Left colon (tissue), 2 donors: ENCODE measurements at places on chromosomes 13 and 19.

- DNase-seq = no peak
Measured at GRCh38 chr13:51112771-51113170, 1.7 kb upstream of the C13orf42 start.

DNA sequence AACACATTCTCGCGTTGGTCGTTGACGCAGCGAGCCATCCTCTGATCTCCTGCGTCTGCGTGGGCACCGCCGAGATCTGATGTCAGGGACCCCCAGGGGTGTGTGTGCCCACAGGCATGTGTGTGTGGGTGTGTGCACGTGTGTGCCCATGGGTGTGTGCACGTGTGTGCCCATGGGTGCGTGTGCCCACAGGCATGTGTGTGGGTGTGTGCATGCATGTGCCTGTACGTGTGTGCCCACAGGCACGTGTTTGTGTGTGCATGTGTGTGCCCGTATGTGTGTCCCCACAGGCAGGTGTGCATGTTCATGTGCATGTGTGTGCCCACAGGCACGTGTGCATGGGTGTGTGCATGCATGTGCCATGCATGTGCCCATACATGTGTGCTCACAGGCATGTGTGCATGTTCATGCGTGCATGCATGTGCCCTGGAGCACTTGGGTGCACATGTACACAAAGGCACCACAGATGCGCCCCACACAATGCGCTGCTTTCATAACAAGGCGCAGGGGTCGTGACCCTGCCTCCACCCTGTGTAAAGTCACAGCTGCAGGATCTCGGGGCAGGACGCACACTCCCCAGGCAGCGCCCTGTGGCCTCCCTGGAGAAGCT lies 77.5 kb downstream of the RASA3 start:
- DNase-seq = no peak

GRCh38 chr13:20580257-20580656 lies 13.3 kb downstream of the IFT88 start:
- no peak for DNase-seq

- DNase-seq = no peak
Measured at GRCh38 chr19:5141129-5141849, 172.4 kb downstream of the KDM4B start.

GRCh38 chr19:53132141-53132991 lies at the start of gene ZNF415:
Gene ZNF415, minus strand, starts transcription at chr19:53132910. Its CDS starts 10,234 bp downstream, at chr19:53122676.
- peak; percentile 87 for DNase-seq

- no peak for DNase-seq
Measured at GRCh38 chr13:100560498-100561157, 28.0 kb downstream of the GGACT start.

- DNase-seq = peak; percentile 70
Measured at GRCh38 chr19:2618611-2619010, 83.9 kb downstream of the GNG7 start.

DNA sequence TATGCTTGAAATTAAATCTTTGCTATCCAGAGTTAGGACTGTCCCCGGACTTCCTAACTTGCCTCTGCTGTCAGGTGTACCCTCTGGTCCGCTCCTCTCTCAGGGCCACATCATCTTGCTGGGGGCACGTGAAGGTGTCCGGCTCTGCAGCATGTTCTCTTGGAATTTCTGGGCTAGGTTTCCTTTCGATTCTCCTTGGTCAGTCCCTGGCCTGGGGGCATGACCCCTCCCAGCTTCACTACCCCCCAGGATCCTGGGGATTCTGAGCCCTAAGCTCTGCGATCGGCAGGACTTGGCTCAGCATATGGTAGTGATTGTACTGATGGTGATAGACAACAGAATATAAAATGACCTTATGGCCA lies 5.1 kb upstream of the GPI start:
- DNase-seq = no peak

DNA sequence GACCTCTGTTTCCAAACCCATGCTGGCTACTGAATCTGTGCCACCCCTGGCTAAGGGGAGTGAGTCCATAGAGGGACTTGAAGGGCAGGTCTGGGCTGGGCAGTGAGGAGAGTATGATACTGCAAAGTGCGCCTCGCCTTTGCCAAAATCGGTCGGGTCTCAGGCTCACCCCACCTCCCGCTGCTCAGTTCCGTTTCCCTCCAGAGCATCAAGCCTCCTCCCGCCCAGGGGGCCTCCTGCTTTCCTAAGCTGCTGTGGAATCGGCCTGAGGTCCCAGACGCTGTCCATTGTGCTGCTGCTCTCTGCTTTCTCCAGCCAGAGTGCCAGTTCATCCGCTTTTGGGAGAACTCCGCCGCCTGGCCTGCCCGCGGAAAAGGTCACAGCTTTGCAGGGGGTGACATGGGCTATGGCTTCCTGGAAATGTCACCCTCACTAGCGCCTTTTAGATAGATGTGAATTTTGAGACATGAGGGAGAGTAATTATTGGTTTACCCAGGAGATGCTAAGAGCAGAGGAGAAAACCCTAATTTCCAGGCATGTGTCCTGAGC lies 1418.4 kb downstream of the UQCRFS1 start:
- DNase-seq = no peak

GRCh38 chr19:3285647-3286176 lies 61.3 kb downstream of the CELF5 start:
- peak; percentile 68 for DNase-seq

- DNase-seq = no peak
Measured at GRCh38 chr19:55686311-55687050, 11.5 kb downstream of the EPN1 start.

GRCh38 chr13:50257646-50258045 lies 242.4 kb downstream of the KCNRG start:
- no peak for DNase-seq

GRCh38 chr13:65943024-65943423 lies 1287.1 kb downstream of the PCDH9 start:
- DNase-seq = no peak

DNA sequence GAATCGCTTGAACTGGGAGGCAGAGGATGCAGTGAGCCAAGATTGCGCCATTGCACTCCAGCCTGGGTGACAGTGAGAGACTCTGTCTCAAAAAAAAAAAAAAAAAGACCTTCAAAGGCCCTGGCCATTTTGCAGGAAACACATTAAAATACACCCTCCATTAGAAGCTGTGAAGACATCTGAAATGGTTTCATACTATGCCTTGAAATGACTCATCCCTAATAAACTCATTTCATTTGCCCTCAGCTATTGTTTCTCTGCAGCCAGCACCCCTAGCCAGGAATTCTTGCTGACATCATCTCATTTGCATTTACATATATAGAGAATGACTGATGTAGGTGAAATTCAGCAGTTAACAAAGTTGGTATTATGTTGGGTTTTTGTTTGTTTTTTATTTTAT lies 8.7 kb downstream of the EML2 start:
- no peak for DNase-seq
